ENCODE measurements at places on chromosomes 12 and 14. TPM values are rescaled to one million over a fixed set of nuclear protein-coding genes. Genes with fewer than 3 reads are reported as not detected.

The KRT6C gene
- 0.08 TPM for polyA plus RNA-seq

The KRT85 gene
- not detected for polyA plus RNA-seq

The HOTAIR gene
- polyA plus RNA-seq: not detected

The CLEC4E gene
- polyA plus RNA-seq: 0.28 TPM

The TSPAN8 gene
- polyA plus RNA-seq: 1.1 TPM

The DYRK4 gene
- 58.4 TPM for polyA plus RNA-seq

The NUAK1 gene
- 7.2 TPM for polyA plus RNA-seq

The GPR137C gene
- polyA plus RNA-seq: 9.1 TPM
